Hypothalamus (tissue), 51 donors: ENCODE measurements at places on chromosomes 3 and 15.

DNA sequence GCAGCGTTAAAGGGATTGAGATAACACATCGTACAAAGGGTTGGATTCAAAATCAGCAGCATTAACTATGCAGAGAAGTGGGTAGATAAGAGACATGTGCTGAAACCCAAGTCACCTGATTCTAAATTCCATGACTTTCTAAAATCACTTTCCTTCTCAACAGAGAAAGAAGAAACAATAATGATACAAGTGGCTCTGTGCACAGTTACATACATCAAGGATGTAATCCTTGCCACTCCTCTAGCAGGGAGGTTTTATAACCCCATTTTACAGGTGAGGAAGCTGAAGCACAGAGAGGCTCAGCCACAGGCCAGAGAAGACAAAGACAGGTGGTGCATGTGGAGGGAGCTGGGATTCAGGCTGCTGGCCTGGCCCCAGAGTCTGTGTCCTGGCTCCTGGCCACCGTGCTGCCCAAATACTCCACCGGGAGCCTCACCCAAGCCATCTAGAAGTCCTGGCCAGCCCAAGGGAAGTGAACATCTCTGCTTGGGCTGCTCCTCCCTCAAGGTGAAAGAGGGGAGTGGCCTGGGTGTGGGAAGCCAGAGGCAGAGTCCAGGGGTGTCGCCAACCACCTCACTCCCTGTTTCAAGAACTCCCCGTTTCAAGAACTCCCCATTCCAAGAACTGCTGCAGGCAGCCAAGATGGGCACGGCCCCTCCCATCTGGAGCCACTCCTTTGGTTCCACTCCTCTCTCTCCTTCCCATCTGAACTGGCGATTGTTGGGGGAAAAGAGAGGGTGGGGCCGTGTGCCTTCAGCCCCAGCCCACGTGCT lies 147.1 kb downstream of the NUP210 start:
- DNase-seq, result no peak

GRCh38 chr3:46095307-46095706 lies 68.0 kb upstream of the XCR1 start:
- no peak for DNase-seq

DNA sequence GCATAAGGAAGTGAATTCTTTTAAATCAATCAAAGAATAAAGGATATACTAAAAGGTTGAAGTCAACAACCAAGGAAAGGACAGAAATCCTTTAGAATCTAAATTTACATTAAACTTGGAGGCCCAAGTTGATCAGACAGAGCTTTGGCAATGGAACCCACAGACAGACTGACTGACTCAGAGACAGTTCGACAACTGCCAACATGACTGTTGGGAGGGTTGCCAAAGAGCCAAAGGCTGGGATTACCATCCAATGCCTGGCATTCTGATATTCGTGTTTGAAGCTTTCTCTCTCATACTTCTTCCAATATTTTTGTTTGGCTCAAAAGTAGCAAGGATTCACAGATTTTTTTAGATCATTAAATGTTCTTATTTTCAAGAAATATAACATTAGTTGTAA lies 406.1 kb downstream of the PLCL2 start:
- DNase-seq, result no peak

DNA sequence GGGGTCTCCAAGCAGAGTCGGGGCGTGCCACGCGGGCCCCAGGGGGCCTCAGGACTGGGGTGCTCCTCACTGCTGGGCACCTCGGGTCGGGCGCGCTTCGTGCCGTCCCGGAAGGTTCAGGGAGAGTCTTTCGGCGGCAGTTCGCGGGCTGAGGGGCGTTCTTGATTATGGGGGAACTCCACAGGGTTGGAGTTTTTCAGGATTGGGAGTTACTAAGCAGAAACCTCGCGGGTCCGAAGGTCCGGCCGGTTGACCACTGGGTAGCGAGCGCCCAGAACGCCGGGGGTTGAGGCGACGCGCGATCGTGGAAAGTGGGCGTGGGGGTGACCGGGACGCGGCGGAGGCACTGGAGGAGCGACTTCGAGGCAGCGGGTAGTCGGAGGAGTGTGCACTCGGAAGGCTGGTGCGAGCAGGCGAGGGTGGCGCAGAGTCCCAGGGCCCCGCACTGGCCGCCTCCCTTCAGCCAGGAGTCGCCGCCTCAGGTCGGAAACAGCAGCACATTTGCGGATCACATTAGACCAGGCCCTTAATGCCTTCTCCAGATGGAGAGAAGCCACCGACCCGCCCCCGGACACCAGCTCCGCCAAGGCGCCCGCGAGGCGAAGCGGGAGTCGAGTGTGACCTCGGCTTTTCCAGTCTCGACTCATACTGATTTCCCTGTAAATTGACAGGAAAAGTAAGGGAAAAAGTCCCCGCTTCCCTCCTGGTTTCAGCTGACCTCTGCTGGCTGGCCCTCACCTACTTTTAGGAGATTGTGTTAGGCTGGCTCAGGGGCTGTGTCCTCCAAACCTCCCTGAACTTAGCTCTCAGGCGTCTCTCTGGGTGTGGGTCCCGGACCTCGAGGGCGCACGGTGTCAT lies 685 bp downstream of the ADAMTSL3 start:
- no peak for DNase-seq
